ENCODE measurements at places on chromosomes 2 and 18.
A peak's percentile ranks its signal among the peaks of the same experiment; 100 is the strongest.

DNA sequence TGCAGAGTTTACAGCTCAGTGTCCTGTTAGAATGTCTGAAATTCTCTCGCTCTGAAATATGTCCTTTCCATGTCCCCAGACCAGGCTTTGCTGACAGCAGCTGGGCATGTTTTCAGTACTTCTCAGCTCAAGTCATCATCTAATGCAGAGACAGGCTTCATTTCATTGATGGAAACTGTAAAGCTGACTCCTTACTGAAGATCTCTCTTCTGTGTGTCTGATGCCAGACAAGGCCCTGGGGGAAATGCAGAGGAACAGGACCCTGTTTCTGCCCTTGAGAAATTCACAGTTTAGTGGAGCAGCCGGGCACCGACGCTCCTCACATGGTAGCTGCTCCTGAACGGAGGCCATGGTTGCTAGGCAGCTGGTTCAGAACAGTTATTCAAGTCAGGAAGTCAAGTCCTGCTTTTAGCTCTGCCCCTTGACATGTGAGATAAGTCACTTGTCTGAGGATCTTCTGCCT is 24.6 kb upstream of the FZD7 start:
- no peak for DNase-seq

DNA sequence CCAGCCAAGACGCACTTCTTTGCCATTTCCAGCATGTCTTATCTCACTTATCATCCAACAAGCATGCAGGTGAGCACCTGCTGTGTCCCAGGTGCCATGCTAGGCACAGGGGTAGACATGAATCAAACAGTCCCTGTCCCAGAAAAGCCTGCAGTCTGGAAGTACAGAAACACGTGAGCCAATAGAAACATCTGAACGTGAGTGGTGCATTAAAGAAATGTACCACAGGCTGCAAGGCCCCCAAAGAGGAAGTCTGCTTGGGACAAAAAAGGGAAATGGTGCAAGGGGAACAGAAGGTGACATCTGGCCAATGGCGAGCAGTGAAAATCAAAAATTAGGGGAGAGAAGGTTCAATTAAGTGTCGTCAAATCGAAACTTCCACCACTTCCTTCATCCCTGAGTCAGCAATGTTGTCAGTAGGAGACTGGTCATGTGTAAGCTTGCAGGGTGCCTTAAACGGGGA is 17.6 kb upstream of the TMEM247 start:
- peak; percentile 19 for DNase-seq

GRCh38 chr18:65025756-65026155 is 725.1 kb upstream of the CDH7 start:
- DNase-seq = no peak

- no peak for DNase-seq
These were observed 65.6 kb upstream of the CAPN13 start for GRCh38 chr2:30872797-30873196.

DNA sequence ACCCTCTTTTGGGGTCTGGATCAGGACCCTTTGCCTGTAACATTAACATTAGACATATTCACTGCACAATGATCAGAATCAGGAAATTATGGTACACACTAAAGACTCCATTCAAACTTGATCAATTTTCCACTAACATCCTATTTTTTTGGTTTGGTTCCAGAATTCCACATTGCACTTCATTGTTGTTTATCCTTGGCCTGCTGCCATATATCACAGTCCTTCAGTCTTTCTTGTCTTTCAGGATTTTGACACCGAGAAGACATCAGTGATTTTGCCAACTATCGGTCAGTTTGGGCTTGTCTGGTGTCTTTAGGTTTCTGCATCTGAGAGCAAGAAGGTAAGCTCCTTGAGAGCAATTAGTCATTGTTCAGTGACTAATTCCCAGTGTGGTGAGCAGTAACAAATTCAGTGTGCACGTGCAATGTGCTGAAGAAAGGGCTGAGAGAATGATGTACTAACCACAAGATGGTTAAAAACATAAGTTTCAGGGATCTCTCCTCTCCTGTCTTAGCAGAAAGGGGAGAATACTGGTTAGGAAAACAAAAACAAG is 23.5 kb downstream of the MARCHF4 start:
- no peak for DNase-seq

DNA sequence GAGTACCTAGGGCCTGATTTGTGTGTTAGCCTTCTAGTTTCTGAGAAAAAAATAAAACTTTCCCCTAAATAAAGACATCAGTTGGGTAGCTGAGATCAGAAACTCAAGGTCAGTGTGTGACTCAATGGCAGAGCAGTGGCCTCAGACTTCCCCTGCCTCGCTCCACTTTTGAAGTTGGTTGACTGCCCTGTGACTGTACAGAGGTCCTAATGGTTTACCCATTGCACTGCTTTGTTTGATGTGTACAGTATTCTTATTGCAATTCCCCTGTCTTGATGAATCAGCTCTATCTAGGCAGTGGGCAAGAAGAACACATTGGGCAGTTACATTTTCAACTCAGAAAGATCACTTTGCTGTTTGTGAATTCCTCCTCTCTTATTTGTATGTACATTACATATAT is 315.7 kb downstream of the KCNS3 start:
- no peak for DNase-seq

DNA sequence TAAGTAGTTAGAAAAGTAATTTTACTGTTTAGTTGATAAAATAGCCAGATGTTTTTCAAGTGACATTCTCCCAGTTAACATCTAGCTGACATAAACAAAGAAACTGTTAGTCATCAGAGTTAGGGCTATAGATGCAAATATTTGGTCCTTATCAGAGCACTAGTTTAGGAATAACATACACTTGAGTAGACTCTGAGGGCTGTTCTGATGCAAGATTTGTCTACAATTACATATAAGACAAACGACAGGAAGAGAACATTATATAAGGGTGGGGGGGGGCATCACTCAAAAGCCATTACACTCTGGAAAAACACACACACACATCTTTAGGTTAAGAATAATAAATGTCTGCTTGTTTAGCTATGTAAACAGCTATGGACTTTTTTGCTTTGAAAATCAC is 554.4 kb upstream of the LRRTM1 start:
- DNase-seq = no peak

GRCh38 chr2:64661741-64662169 is 8.0 kb upstream of the SERTAD2 start:
- no peak for DNase-seq

DNA sequence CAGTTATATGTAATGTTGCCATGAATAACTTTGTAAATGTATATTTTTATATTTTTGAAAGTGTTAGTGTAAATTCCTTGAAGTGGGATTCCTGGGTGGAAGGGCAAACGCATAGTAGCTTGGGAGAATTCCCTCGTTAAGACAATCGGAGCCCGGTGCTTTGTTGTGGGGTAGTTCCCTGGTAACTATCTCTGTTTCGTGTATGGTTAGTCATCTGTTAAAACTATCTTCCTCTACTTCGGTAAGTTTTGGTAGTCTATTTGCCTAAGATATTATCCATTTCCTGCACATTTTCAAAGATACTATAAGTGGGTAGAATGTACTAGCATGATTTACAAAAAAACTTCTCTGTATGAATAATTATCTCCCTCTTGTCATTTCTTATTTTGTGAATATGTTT is 113.8 kb upstream of the NRXN1 start:
- no peak for DNase-seq

GRCh38 chr2:71353248-71353647 is 21.7 kb downstream of the ZNF638 start:
- no peak for DNase-seq
